ENCODE measurements at places on chromosomes 2 and 18. TPM values are rescaled to one million over a fixed set of nuclear protein-coding genes. Genes with fewer than 3 reads are reported as not detected.

DNA sequence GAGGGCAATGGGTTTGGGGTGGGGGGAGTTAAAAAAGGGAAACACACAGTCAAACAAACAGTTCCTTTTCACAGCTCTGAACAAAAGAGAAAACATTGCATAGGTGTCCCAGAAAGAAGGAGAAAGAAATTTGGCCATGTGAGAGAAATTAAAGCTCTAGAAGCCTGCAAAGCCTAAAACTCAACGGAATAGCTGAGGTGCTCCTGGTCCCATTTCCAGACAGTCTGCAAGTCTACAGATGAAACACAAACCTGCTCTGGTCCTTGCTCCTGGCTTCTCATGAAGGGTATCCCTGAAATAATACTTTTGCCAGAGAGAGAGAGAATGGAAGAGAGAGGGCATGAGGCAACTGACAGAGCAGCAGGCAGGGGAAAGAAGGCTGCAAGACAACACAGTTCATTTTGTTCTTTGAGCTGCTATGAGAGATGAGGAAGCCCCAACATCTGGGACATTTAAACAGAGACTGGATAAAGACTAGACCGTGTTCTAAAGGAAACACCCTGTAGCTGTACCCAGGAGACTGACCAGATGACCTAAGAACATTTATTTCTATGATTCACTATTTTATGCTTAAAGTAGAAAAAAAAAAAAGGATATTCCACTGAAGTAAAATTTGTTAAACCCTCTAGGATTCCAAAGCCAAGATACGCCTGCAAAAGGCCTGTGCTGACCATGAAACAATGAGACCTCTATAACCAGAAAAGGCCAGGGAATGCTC lies 57.3 kb upstream of the CYP26B1 start:
- no peak for DNase-seq

GRCh38 chr2:68861330-68861729 lies 9.9 kb downstream of the BMP10 start:
- no peak for DNase-seq

DNA sequence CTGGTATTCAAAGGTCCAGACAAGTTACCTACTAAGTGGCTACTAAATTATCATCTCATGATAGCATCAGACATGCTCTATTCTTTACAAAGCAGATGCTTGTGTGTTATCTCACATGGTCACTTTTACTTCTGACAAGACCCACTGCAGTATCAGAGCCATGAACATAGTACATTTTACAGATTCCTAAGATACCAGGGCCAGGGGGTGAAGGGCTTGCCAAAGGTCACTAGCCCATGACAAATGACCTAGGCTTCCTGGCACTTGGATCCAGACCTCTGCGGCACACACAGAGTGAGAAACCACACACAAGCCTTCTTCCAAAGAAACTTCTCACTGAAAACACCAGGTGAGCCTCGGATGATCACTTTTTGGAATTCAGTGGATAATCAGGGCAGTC lies 446.8 kb downstream of the EIPR1 start:
- DNase-seq = no peak

Gene CCBE1
- 0.14 TPM for total RNA-seq
